Head of caudate nucleus (tissue), 42 donors: ENCODE measurements at places on chromosomes 1 and 21.

GRCh38 chr21:45219517-45219916 is 68.2 kb downstream of the POFUT2 start:
- no peak for DNase-seq

GRCh38 chr1:212959266-212960220 is 9.2 kb downstream of the VASH2 start:
- DNase-seq: no peak

- no peak for DNase-seq
These were observed 60.4 kb upstream of the BACH1 start for GRCh38 chr21:29238053-29238966.

GRCh38 chr1:66243548-66244130 is 290.3 kb upstream of the SGIP1 start:
- no peak for DNase-seq

GRCh38 chr21:38495242-38495641 is 3.0 kb downstream of the ERG start:
- DNase-seq: no peak

GRCh38 chr1:21007876-21008275 is 168.8 kb downstream of the EIF4G3 start:
- no peak for DNase-seq

DNA sequence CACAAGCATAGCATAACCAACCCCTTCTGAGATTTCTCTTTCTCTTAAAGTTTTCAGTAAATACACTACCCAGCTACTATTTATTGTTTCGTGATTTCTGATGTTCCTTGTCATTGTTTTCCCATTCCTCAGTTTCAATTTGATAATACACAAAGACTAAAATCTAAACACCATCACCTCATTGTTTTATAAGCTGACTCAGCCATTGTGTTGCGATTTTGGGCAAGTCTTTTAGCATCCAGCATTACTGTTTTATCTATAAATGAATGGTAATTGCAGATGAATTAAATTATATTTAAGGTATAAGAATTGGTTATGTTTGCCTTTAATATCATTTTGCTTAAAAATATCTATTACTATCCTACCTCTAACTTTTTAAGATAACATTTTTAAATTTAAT is 1308.5 kb downstream of the PLA2G4A start:
- DNase-seq: no peak

DNA sequence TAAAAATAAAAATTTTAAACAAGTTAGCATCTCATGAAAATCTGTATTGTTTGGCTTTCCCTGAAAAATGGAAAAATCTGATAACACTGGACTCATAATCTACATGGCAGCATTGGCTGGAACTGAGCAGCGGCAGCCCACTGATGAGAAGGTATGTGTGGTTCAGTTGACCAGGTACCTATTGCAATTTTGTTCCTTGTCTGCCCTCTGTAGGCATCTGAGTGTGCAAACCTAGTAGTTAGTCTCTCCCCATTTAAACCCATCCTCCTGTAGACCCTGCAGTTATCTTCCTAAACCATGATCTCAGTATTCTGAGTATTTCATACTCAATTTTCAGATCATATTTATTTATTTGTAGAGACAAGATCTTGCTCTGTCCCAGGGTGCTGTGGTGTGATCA is 59.4 kb upstream of the SERBP1 start:
- DNase-seq: no peak

DNA sequence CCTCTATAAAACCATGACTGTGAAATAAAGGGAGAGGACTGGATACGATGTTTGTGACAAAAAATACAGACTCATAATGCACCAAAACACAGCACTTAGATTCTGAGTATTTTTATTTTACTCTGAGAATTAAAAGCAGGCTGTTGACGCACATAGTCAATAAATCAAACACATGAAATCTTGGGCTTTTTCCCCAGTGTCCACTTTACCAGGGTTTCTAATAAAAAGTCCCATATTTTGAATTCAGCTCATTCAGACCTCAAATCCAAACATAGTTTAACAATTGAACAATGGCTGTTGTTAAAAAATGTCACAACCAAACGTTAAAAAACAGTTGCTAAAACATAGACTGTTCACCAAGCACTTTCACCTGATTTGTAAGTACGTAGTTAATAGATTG is 553.4 kb downstream of the LTN1 start:
- DNase-seq: no peak

DNA sequence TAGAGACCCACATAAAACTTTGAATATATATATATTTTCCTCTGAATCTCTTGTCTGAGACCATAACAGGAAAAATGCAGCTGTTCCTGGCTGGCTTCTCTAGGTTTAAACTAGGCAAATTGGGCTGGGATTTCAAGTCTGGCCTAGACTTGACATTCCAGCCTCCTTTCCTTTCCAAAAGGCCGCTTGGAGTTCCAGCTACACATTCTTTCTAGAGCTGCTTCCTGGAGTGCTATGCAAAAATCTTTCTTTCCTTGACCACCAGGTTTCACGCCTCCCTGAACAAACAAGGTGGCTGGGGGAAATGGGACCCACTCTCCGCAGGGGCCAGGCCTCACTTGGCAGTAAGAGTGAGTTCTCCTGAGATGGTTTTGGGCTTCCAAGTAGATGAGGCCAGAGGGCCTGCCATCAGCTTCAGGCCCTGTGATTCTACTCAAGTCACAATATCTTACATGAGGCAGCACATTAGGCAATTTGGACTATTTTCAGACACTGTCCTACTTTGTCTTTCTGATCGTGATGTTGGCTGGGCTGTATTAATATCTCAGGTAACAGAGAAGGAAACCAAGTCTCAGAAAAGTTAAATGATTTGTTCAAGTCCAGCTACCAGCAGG is 102.4 kb downstream of the FAM78B start:
- no peak for DNase-seq

DNA sequence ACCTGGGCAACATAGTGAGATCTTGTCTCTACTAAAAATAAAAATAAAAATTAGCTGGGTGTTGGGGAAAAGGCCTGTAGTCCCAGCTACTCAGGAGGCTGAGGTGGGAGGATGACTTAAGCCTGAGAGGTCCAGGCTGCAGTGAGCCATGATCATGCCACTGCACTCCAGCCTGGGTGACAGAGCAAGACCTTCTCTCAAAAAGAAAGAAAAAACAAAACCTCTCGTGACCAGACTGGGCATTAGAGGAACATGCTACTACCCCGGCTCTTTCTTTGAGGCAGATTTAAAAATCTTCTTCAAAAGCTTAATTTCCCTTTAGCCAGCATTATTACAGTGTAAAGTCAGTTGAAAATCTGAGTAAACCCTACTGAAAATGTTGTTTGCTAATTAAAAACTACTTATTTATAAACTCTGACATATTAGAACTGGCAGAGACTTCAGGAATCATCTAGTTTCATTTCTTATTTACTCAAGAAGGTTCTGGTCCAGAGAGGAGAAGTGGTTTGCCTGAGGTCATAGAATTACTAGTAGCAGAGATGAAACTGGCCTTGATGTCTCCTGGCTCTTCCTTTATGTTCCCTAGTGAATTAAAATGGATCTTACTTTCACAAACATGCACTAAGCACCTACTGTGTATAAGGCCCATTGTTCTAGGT is 11.6 kb upstream of the ELAVL4 start:
- no peak for DNase-seq
